ENCODE measurements at places on chromosomes 12 and 14. TPM values are rescaled to one million over a fixed set of nuclear protein-coding genes. Genes with fewer than 3 reads are reported as not detected.

PTGER2 gene
- 5.6 TPM for total RNA-seq

KLHL33 gene
- not detected for total RNA-seq

SVOP gene
- not detected for total RNA-seq

LUM gene
- total RNA-seq, result 747 TPM

LTBP2 gene
- 130 TPM for total RNA-seq

RGS6 gene
- total RNA-seq, result not detected

GPR84 gene
- total RNA-seq, result not detected

PSMD9 gene
- total RNA-seq, result 39.6 TPM

DDX23 gene
- 37.1 TPM for total RNA-seq

BRMS1L gene
- total RNA-seq, result 4.9 TPM

OR4E2 gene
- total RNA-seq, result not detected

IAPP gene
- total RNA-seq, result not detected

SALL2 gene
- 8.8 TPM for total RNA-seq

MDM1 gene
- total RNA-seq, result 3.7 TPM

CAPS2 gene
- 2.4 TPM for total RNA-seq

MYRFL gene
- not detected for total RNA-seq
